ENCODE measurements at places on chromosomes 5 and 9.

GRCh38 chr9:27471366-27471765 lies 52.7 kb upstream of the IFNK start:
- no peak for DNase-seq

- DNase-seq: no peak
These were observed 34.7 kb upstream of the PLIN2 start for GRCh38 chr9:19162026-19162366.

DNA sequence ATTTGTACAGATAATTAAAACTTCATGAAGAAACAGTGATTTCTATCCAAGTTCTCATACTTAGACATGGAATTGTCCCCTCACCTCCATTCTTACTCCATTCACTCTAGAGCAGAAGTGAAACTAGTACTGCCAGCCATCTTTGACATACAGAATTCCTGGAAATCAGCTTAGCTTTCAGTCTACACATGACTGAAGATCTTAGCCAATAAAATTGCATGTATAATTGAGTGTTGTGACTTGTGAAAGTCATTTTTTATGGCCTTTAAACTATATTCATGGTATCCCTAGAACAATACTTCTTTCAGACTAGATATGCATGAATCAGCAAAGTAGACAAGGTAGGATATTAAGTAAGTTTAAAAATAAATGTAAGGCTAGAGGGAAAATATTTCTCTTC lies 705.2 kb upstream of the ZNF608 start:
- no peak for DNase-seq

DNA sequence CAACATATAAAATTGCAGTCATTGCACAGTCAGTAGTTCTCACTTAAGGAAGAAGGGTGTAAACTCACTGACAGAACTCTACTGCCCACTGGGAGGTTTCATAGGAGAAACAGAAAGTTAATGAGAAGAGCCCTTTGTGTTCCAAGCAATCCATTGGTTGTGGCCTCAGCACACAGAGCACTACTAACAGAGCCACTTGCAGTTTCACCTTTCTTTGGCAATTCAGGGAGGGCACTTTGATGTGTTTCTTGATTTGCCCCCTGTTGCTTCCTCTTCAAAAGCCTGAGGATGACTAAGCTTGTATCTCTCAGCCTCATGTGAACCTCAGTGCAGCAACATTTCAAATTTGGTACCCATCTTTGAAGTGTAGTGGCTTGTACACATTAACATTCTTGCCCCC lies 409.4 kb downstream of the DMRTA1 start:
- no peak for DNase-seq

- DNase-seq: peak; percentile 12
These were observed 165.0 kb downstream of the SYK start for GRCh38 chr9:90966480-90967144.

DNA sequence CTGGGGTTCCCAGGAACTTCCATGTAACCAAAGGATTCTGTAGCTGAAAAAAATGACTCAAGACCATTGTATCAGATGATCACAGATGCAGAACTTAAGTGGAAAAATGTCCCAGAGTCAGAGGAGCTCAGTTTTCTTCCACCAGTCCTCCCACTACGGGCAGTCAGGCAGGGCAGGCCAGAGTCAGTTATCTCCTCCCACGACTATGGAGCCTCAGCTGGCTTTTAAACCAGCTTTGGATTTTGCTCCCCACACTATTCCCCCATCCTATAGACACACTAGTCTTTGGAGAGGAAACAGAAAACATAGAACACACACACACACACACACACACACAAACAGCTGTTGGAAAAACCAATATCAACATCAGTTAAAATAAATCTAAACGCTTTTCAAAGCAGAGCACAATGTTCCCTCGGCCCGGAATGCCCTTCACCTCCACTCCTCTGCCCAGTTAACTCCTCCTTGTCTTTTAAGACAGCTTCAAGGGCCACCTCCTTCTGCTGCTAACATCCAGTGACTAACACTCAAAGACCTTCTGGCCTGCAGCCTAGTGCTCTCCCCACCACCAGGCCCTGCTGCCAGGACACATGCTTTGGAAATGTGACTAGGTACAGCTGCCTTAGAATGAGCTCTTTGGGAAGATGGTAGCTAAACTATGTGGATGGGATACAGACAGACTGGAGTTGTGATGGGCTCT lies 56.8 kb downstream of the NIPAL4 start:
- DNase-seq: no peak

DNA sequence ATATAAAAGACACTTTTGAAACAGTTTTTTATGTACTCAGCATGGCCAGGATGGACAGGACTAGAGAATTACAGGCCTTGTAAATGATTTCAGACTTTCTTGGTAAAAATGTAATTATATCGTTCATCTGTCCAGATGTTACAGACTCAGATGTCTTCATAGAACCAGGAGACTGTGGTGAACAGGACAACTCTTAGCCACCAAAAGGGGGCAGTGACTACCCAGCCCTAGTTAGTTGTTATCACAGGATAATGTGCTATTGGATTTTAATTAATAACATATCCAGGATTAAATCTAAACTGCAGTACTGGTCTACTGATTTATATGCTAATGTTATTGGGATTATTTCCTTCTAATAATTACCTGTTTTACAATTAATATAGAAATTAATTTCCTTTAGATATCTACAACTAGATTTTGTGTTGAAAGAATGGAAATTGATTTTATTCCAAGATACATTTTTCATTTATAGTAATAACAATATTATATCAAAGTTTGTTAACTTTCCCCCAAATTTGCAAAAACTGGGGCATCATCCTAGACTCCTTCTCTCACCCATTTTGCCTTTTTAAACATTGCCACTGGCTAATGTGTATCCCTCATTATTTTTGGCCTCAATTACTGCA lies 99.4 kb downstream of the MTREX start:
- no peak for DNase-seq

DNA sequence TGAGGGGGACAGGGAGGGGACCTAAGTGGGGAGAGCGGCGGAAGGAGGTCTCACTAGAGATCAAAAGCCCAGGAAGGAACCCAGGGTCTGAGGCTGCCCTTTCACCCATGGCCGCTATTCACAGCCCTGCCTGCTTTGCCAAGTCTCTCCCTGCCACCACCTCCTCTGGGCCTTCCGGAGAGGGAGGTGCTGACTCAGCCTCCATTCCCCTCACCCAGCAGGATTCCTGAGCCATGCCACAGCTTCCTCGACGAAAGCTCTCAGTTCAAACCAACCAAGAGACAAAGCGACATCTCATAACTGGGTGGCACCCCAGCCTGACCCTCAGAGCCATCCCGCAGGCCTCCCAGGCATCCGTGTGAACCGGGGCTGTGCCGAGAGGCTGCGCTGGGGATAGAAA lies 36.7 kb downstream of the PAX5 start:
- no peak for DNase-seq

DNA sequence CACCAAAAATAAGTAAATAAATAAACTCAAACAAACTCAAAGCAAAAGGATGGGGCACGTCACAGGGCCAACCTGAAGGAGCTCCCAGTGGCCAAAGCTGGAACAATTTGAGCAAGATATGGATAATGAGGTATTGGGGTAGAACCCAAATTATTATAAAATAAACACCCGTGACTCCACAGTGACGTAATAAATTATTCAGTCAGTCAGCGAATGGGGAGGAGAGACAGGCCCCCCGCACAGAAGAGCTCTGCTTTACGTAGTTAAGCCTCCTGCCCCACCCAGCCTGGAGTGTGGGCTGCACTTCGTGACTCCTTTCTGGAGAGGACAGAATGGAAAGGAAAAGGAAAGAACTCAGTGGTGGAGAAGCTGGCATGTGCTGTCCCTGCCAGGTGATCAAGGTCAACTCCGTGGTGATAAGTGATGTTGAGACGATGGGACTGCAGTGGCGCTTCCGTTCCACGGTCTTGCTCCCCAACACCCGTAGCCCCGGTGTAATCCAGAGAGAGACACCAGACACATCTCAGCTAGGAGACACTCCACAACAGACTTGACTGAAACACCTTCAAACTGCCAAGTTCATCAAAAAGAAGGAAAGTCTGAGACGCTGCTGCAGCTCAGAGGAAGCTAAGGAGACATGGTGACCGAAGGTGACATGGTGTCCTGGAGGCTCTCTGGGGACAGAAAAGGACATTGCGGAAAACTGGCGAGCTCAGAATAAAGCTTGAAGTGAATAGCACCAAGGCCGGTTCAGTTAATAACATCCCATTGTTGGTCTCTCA lies 83.3 kb upstream of the COL5A1 start:
- DNase-seq: no peak

DNA sequence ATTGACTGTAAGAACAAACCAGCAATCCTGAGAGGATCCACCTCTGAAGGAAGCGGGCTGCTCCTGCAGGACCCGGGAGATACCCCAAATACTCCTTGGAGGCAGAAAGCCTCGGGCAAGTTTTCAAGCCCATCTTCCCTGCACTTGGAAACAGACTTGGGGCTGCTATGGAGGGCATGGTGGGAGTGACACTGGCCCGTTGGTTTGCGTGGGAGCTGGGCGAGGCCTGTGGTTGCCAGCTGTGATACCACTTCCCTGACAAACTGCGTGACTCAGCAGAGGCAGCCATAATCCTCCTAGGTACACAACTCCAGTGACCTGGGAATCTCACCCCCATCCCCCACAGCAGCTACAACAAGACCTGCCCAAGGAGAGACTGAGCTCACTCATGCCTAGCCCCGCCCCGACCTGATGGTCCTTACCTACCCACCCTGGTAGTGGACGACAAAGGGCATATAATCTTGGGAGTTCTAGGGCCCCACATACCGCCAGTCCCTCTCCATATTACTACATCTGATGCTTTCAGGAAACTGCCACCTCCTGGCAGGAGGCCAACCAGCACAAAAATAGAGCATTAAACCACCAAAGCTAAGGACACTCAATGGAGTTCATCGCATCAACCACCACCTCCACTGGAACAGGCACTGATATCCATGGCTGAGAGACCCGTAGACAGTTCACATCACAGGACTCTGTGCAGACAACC lies 38.1 kb upstream of the VLDLR start:
- DNase-seq: no peak

GRCh38 chr9:71446473-71447411 lies 321.6 kb downstream of the CEMIP2 start:
- DNase-seq: no peak

GRCh38 chr9:77708064-77708815 lies 60.1 kb upstream of the GNA14 start:
- no peak for DNase-seq

GRCh38 chr5:131945551-131946168 lies at the start of gene MEIKIN:
MEIKIN (minus strand) TSS chr5:131945663; CDS start chr5:131945505, 158 bp downstream.
- no peak for DNase-seq

GRCh38 chr5:82586181-82586580 lies 308.0 kb upstream of the RPS23 start:
- DNase-seq: no peak

DNA sequence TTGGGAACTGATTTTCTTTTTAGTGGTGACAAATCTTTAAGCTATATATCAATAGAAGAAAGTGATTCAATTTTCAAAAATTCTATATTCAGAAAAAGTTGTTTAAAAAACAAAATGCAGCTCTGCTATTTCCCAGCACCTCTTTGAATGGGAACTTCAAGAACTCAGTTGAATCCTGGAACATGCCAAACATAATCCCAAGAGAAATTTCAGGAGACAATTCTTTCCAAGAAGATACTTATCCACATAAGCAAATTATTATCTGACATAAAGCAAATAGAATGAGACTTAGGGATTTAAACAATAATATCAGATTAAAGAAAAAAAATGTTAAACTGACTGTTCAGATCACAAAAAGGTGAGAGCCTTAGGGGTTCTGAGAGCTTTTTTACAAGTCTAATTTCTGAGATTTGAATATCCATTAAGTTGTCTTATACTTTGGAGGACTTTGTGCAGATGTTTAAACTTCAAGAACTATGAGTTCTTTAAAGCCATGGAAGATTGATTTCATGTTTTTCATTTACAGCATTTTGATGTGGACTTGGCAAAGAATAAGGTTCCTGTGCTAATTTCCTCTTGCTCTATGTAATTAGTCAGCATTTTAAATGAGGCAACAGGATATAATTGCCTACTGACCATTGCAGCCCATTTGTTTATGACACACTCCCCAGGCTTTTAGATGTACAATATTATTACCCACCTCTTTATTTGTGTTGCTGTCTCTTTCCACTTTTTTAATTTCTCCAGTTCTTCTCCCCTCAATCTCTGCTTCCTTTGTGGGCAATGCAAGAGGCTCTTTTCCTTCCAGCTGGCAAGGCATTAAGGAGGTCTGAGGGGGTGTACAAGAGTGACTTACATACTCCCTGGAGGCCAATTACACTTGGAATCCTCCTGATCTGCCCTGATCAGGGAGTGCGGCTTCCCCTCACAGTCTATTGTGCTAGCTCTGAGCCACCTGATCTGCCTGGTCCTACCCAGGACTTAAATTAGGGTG lies 419.1 kb downstream of the NR2F1-AS1 start:
- DNase-seq: no peak

GRCh38 chr9:116692616-116693015 lies 5.5 kb downstream of the TRIM32 start:
- DNase-seq: no peak

- DNase-seq: no peak
These were observed 51.8 kb downstream of the RANBP17 start for GRCh38 chr5:170913573-170913972.

DNA sequence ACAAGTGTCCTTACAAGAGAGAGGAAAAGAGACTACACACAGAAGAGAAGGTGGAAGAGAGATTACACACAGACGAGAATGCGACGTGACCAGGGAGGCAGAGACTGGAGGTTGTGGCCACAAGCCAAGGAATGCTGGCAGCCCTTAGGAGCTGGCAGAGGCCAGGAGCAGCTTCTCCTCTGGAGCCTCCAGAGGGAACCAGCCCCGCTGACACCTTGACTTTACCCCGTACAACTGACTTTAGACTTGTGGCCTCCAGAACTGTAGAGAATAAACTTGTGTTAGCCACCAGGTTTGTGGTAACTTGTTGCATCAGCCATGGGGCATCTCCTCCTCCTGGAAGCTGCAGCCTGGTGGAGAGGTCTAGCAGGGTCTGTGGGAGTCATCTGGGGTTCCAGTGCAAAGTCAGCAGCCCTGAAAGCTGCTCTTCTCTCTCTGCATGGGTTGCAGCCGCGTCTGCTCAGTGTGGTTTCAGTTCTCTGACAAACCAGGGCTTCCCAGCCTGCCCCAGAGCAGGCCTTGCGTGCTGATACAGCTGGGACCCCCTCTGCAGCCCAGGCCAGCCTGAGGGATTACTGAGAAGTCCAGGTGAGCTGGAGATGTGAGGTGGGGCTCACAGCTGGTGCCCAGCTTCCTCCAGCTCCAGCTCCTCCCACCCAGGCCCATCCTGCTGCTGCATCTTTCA lies 30.8 kb upstream of the CNOT6 start:
- DNase-seq: no peak
